ENCODE measurements at places on chromosomes 4 and X.

DNA sequence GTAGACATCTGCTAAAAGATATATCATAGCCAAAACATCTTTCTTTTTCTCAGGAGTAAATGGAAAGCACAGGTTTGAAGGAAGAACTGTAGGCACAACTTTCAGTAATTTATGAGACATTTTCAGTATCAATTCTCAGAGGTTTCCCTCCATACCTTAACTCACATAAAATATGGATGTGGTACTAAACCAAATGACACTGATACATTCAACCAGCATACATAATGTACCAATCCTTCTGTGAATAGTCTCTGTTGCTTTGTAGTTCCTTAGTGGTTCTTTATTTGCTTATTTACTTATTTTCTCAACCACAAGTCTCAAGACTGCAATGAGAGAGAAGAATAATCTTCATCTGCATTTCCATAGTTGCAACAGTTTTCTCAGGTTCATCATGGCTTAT is 96.1 kb downstream of the ARHGAP24 start:
- DNase-seq: no peak

DNA sequence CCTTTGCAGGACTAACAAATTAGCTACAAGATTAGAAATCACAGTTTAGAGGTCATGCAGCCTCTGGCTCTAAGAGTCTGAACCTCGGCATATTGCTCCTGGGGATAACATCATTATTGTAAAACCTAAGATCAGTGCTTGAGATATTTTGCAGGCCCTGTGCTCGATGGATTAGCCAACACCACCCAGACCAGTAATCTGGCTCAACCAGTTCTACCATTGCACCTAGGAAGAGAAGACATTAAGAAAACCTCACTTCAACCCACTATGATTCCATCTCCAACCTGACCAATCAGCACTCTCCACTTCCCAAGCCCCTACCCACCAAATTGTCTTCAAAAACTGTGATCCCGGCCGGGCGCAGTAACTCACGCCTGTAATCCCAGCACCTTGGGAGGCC is 43.6 kb downstream of the WFS1 start:
- no peak for DNase-seq

- no peak for DNase-seq
Measured at GRCh38 chrX:148380650-148381561, 119.5 kb upstream of the AFF2 start.

- DNase-seq: no peak
Measured at GRCh38 chr4:111648056-111648455, 497.2 kb upstream of the FAM241A start.

DNA sequence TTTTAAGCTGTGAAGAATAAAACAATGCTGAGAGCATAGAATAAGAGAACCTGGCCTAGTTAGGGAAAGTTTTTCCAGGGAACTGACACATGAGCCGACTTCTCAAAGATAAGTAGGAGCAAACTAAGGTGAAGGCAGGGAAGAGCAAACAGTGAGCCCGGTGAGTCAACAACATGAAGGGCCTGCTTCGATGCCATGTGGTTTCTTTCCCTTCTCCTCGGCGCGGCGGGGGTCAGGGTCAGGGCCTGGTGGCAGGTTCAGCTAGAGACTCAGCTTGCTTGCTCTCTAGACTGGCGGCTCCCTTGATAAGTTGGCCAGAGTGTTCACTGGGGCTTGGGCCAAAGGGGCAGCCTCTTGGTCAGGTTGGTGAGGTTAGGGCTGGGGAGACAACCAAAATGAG is 81.1 kb downstream of the DLG3 start:
- no peak for DNase-seq

GRCh38 chr4:159366966-159367780 is 264.3 kb downstream of the RAPGEF2 start:
- no peak for DNase-seq

- no peak for DNase-seq
Measured at GRCh38 chrX:18406531-18407266, 18.7 kb upstream of the CDKL5 start.

DNA sequence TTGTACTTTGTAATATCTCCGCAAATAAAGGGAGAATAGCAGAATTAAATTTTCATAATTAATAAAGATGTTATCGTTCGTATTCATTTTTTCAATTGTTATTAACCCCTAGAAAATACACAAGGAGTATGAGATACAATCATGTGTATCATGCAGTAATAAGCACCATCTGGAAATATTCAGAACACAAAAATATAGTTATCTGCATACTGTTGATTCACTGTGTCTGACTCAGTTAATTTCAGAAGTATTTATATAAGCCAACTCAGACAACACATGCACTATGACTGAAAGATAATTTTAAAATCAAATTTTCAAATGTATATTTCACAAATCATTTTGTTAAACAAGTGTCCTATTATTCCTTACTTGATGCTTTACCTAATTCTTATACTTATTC is 1954.8 kb downstream of the ARAP2 start:
- no peak for DNase-seq

DNA sequence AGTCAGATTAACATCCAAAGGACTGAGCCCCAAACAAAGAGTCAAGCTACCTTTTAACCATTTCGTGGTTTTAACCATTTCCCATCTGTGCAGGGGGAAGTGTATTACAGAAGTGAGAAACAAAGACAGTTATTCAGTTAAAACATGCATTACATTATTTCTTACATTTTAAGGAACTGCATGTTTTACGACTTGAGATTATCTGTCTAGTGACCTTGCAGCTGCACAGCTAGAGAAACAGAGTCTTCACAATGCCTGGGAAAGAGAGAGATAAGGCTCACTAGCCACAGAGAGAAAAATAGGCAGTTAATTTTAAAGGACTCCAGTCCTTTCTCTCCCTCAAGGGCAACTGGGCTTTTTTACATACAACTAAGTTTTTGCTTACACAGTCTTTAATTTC is 48.7 kb upstream of the KLHL4 start:
- no peak for DNase-seq

- no peak for DNase-seq
Measured at GRCh38 chr4:57114973-57115372, 4.8 kb upstream of the IGFBP7 start.

DNA sequence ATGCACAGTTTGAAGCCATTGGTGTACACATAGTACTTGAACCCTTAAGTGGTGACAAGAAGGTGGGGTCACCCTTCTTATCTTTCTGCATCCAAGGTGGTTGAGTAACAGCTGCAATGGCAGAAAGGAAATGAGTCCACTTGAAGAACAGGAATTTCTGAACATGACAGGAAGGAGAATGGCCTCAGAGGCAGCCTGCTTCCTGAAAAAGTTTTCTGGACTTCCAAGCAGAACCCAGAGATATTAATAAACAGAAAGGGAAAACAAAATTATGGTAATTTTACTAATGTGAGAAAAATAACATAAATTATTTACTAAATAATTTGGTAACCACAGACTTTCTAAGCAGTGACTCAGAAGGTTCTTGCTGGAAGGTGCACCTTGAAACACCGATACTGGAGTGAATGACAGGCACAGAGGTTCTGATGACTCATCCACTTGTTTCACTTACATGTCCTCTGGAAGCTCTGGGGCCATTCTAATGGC is 119.9 kb upstream of the HS3ST1 start:
- no peak for DNase-seq

DNA sequence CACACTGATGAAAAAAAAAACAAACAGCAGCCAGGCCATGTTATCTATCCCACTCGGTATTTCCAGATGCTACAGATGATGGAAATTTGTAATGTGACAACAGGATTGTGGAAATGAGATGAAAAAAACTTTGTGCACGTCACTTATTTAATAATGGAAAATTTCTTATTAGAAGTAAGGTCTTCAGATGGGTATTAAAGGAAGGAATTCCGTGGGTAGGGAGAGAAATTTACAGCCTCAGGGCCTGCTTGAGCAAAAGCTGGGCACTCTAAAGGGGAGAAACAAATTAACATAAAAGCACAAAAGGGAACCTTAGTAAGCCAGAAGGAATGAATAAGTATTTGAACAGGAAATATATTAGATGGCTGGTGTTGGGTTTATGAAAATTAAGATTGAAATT is 4.2 kb upstream of the PKD2 start:
- no peak for DNase-seq

DNA sequence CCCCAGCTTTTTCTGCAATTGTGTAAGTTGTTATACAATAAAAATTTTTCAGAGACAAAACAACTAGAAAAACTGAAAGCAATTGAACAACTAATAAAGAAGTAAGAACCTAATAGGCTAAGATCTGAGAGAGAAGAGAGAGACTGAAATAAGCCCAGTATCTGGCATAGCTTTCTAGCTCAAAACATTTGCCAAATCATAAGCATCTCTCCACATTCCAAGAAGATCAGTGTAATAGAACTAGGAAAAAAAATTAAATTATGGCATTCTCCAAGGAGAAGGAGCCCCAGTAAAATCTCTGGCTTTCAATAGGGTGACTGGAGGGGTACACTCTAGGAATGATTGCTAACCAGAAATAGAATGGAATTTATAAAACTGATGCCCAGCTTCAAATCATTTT is 19.0 kb upstream of the PPP3CA start:
- no peak for DNase-seq

DNA sequence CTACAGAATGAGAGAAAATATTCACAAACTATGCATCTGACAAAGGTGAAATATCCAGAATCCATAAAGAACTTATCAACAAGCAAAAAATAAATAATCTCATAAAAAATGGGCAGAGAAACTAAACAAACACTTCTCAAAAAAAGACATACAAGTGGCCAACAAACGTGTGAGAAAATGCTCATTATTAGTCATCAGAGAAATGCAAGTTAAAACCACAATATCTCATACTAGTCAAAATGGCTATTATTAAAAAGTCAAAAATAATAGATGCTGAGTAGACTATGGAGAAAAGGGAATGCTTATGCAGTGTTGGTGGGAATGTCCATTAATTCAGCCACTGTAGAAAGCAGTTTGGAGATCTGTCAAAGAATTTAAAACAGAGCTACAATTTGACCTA is 533.3 kb downstream of the TMA16 start:
- DNase-seq: no peak

GRCh38 chrX:124226129-124226528 is 106.3 kb upstream of the TEX13D start:
- no peak for DNase-seq

DNA sequence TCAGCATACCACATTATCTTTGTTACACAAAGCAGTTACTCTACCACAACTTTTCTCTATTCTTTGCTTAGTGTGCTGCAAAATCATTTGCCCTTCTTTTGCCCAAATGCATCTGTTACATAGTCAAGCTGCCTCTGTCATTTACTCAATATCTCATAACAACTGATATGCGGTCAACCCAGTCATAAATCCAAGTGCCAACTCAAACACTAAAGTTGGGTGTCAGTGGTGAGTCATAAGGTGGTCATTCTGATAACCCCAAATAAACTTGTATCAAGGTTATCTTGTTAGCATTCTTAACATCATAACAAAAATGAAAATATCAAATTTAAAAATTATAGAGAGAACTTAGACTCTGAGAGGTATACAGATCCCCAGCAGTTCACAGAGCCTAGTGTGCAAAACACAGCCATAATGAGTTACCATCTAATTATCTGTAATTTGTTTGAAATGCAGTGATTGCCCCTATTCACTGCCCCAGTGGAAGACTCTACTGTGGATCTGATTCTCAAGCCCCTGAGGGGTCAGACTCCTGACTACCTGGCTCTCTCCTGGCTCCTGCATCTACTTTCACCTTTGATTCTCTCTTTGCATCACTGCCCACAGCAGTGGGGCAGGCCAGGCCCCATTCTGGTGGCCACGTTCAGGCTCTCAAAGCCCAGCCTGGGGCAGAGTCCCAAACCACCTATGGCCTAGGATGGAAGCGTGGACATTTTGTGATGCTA is 29.2 kb downstream of the TBC1D9 start:
- DNase-seq: no peak

GRCh38 chr4:44761306-44761705 is 35.0 kb upstream of the GNPDA2 start:
- DNase-seq: no peak

DNA sequence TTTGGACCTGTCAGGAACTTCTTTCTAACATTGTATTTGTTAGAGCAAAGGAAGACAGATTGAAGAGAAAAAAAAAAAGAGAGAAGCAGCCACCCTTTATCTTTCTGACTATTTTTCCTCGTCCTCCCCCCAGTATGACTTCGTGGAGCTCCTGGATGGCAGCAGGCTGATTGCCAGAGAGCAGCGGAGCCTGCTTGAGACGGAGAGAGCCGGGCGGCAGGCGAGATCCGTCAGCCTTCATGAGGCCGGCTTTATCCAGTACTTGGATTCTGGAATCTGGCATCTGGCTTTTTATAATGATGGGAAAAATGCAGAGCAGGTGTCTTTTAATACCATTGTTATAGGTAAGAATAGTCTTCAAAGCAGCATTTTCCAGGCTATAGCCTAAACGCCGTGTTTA is 237.7 kb downstream of the DCTD start:
- no peak for DNase-seq

- no peak for DNase-seq
Measured at GRCh38 chrX:41192880-41193279, 107.6 kb downstream of the USP9X start.

DNA sequence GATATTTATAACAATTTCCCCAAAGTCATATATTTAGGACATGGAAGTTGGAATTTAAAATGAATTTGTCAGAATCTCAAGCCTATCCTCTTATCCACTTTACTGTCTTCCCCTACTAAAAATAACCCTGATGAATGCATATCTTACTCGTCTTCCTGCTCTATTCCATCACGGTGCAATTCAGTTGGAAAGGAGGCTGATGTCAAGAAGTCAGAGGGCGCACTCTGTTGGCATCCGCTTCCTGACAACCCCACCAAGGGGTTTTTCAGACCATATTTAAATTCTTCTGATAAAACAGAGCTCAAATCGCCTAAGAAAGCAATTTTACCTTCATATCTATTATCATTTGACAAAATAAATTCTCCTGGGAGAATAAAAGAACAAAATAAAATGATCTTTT is 233.5 kb downstream of the ARHGAP24 start:
- DNase-seq: no peak

- DNase-seq: no peak
Measured at GRCh38 chr4:112341033-112341432, 43.9 kb downstream of the ALPK1 start.

GRCh38 chr4:37728064-37728463 is 41.9 kb upstream of the RELL1 start:
- no peak for DNase-seq

DNA sequence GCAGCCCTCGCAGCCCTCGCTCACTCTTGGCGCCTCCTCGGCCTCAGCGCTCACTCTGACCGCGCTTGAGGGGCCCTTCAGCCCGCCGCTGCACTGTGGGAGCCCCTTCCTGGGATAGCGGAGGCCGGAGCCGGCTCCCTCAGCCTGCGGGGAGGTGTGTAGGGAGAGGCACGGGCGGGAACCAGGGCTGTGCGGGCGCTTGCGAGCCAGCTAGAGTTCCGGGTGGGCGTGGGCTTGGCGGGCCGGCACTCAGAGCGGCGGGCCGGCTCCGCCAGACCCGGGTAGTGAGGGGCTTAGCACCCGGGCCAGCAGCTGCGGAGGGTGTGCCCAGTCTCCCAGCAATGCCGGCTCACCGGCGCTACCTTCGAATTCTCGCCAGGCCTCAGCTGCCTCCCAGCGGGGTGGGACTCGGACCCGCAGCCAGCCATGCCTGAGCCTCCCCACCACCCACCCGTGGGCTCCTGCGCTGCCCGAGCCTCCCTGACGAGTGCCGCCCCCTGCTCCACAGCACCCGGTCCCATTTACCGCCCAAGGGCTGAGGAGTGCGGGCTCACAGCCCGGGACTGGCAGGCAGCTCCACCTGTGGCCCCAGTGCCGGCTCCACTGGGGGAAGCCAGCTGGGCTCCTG is 1.4 kb upstream of the AADAT start:
- DNase-seq: no peak

GRCh38 chrX:102154218-102154860 is 1.4 kb downstream of the BEX5 start:
- no peak for DNase-seq
